ENCODE measurements at places on chromosomes 2 and 18.

- no peak for DNase-seq
These were observed 135.8 kb downstream of the TAF4B start for GRCh38 chr18:26362021-26362420.

GRCh38 chr2:84971510-84972206 lies 697 bp downstream of the KCMF1 start:
- peak; percentile 55 for DNase-seq

DNA sequence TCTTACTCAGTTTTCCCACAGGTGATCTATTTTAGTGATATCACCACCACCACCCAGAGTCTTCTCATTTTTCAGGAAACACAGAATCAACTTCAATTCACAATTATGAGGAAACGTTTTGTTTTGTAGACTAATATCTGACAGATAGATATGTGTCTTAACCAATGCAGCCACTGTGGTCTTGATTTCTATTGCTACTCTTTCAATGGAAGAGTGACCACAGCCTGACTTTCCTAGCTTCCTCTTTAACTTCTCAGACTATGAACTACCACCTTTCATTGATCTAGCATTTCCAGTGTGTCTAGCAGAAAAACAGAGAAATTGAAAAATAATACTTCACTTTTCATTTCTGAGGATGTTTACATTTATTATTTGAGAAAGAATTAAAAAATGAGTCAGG lies 20.5 kb downstream of the ADAM17 start:
- DNase-seq: no peak

DNA sequence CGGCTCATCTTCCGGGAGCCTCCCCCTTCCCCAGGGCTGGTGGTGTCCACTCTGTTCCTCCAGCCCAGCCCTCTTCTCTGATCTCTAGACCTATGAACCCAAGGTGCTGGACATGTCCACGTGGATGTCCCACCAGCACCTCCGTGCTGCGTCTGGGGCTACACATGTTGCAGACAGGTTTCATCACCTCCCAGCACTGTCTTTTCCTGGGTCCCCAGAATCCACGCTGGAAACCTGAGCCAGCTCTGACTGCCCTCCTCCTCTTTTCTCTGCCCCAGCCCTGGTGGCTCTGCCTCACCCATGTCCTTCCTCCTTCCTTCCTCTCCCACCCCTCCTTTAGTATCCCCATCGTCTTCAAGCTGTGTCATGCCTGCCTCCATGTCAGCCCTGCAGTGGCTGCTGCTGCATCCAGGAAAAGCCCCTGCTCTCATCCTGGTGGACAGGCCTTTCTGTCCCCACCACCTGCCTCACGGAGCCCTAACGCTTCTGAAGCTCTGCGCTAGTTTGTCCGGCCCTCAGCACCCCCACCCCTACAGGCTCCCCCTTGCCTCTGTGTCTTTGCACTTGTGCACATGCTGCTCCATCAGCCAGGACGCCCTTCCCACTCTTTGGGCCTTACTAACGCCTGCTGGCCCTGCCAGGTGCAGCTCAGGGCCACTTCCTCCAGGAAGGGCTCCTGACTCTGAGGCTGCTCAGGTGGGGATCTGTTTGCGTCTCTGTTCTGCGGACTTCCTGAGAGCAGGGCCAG lies 105.9 kb downstream of the DYSF start:
- no peak for DNase-seq

GRCh38 chr2:240983996-240984498 lies 14.4 kb upstream of the SNED1 start:
- no peak for DNase-seq

DNA sequence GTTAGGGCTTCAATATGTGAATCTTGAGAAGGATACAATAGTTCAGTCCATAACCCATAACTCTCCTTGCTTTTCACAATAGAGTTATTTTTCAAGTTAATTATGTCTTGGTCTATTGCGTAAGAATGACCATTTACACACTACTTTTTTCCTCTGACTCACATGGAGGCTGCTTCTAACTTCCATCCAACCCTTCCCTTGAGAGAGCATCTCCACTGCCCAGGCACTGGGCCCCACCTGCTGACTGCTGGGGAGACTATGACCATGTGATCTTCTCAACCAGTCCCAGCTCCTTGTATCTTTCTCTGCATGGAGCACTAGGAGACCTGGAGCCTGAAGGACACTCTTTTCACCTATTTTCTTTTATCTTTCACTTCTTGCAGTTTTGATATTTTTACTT lies 251.5 kb downstream of the GPD2 start:
- DNase-seq: no peak

DNA sequence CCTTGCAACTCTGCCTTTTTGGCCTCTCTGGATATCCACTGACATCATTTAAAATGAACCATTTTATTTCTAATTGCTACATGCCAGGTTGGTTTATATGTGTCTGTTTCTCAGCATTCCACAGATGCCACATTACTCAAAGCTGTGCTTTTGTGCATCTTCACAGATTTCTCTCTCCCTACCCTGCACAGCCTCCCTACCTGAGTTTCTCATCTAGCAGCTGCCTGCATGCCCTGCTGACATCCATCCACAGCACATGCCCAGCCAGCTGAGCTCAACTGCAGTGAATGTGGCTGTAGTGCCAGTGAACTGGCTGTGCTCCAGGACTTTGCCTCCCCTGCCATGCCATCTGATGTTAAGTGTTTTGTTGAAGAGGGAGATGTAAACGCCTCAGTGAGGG lies 44.5 kb downstream of the PKP4 start:
- DNase-seq: no peak

GRCh38 chr2:51401546-51401945 lies 369.6 kb upstream of the NRXN1 start:
- no peak for DNase-seq

- no peak for DNase-seq
These were observed 471.6 kb downstream of the DLGAP1 start for GRCh38 chr18:3983351-3983969.

DNA sequence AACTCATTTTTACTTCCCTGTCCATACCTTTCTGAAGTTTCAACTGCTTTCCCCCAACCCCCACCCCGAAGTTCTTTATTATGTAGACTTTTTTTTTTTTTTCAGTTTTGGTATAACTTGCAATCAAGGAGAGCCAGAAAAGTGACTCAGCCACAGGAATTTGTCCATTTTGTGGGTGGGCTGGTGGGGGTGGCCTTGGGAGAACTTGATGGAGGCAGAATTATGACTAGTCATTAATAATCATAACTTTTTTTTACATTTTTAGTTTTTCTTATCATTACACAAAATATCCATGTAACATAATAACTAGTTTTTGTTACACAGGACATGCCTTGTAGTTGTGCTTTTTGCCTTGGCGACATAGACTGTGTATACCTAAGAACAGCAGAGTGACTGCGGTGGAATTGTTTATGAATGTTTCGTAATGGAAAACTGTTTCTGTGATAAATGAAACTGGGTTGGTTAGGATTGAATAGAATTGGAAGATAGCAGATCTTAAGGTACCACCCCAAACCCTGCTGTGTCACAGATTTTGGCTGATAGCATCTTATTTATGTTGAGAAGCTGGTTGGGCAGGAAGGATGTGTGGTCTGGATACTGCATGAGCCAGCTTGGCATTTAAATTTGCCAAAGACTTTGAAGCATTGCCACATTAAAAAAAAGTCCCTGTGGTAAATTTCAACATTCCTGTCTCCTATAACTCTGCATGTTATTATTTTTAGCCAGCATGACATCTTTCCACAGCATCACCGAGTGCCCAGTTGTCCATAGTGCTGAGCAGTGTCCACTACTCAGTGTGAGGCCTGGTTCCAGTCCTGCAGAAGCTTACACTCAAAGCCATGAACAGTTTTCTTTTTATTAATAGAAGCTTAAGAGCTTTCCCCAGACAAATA lies 30.7 kb downstream of the LYPD6B start:
- no peak for DNase-seq

GRCh38 chr2:40032650-40033319 lies 253.7 kb upstream of the THUMPD2 start:
- no peak for DNase-seq

GRCh38 chr2:141703501-141703900 lies 427.3 kb downstream of the LRP1B start:
- DNase-seq: no peak

- DNase-seq: no peak
These were observed 206.8 kb downstream of the OTX1 start for GRCh38 chr2:63257473-63257872.

DNA sequence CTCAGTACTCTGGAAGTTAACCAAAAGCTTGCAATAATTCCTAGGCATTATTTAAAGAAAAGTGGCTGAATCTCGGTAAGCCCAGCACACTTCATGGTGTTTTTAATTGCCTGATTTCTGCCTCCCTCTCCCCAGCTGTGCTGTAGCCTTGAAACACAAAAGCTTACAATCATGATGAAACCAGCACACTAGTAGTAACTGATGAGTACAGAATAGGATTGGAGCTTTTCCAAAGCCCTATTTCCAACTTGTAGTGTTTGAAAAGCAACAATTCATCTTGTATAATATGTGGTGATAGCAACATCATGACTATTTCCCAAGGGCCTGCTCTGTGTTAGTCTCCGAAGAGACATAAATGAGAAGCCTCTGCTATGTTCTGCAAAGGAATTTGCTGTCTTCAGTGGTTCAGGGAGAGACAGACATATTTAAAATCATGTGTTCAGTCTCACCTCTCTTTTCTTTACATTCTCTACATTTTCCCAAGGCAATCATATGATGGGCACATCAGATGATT lies 1015.0 kb downstream of the BCL11A start:
- DNase-seq: no peak

DNA sequence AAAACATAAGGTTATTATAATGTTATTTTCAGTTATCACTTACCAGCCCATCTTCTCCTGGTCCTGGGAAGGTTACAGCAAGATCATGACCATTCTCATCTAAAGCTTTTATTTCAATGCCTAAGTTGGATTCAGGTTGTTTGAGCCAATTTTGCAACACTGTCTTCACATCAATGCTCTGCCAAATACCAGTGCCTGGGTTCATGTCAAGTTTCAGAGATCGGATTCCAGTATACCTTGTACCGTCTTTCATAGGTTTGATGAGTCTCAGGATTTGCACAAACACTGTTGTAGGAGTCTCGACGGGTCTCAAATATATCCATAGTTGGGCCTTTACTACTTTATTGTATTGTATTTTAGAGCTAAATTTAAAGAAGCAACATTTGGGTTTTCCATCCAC lies 2.5 kb downstream of the MSTN start:
- DNase-seq: no peak

GRCh38 chr2:181674461-181674860 lies 5.9 kb downstream of the NEUROD1 start:
- DNase-seq: no peak
